ENCODE measurements at places on chromosomes 4 and X. TPM values are rescaled to one million over a fixed set of nuclear protein-coding genes. Genes with fewer than 3 reads are reported as not detected.

FRMD7 gene
- 1.5 TPM for total RNA-seq

DNA sequence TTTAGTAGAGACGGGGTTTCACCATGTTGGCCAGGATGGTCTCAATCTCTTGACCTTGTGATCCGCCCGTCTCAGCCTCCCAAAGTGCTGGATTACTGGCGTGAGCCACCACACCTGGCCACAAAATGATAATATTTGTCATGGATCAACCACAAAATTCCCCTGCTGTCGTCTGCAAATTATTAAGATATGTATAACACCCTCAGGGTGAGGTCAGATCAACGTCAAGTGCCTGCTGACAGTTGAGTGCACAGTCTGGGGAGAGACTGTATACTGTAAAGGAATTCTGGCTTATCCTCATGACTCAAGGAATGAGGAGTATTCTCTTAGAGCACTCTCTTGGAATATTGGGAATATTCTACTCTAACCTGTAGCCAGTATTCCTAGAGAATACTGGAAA is 11.2 kb downstream of the EPGN start:
- no peak for DNase-seq

GPR173 gene
- total RNA-seq, result 2.2 TPM

DNA sequence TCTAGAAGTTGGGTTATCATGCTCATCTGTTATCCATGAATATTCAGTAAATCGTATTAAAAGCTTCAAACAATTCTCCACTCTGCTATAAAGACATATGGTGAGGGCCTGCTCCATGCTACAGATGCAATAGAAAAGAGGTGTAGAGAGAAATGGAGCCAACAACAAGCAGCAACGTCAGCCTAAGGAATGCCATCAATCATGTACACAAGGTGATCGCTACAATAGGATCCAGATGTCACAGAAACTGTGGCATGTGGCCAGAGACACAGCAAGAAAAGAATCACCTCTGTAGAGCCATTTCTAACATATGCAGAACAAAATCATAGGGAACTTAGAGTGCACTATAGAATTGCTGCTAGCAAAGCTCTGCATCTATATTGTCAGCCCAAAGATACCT is 1188.1 kb downstream of the PCDH7 start:
- DNase-seq, result no peak

Data from osteoblast (primary cell).